ENCODE measurements at places on chromosomes 2 and 18.

DNA sequence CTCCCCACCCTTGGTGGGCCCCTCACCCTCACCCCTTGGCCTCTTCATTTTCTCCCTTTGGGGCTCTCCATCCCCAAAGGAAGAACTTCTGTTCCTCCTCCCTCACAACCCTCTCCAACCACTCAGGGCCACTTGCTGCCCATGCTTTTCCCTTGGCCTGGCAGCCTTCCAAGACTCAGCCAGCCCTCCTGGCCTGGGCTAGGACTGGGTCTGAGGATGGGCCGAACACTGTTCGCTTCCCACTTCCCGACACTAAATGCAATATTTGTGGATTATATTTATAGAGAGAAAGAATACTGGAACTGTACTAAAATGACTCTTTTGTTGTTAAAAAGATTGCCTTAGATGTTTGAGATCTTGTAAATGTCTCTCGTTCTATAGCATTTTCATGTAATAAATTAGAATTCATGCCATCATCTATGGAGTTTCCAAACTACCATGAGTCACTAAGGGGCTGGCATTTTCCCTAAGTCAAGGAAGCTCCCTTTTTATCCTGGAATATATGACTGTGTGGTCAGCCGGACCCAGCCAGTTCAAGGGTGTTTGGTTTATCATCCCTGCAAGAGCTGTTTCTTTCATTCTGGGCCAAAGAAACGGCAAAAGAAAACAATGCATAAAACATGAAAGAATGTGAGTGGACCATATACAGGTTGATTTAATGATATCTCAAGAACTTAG is 3.8 kb downstream of the CXCR2 start:
- DNase-seq, result no peak

GRCh38 chr2:113886479-113887008 is 3.3 kb upstream of the ACTR3 start:
- DNase-seq, result peak; percentile 81

GRCh38 chr2:43075054-43075593 is 151.3 kb downstream of the ZFP36L2 start:
- DNase-seq, result no peak

- DNase-seq, result no peak
Observed at GRCh38 chr2:235063471-235063961, 111.7 kb downstream of the SH3BP4 start.

GRCh38 chr2:174760845-174761473 is 3.3 kb downstream of the CHRNA1 start:
- DNase-seq, result no peak

DNA sequence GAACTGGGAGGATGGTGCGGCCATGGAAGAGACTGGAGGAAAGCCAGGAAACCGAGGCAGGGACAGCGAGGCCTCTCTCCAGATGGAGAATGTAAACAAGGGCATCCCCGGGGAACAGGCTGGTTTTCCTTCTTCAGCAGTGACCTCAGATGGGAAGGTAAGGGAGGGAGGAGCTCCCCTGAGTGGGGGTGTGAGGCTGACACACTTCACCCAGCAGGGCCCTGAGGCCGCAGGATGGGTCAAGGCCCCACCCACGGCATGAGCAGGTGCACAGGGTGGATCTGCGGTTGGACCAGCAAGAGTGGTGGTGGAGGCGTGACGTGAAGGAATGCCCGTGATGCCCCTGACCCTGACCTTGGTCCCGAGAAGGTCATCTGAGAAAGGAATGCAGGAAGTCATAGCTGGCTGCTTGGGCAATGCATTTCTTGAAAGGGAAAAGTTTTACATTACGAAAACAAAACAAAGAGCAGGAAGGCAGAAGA is 48.1 kb downstream of the ADCY3 start:
- DNase-seq, result no peak

- no peak for DNase-seq
Observed at GRCh38 chr2:134532537-134532936, 186.3 kb downstream of the TMEM163 start.

GRCh38 chr18:13454363-13455150 is 236.0 kb downstream of the LDLRAD4 start:
- DNase-seq, result no peak

DNA sequence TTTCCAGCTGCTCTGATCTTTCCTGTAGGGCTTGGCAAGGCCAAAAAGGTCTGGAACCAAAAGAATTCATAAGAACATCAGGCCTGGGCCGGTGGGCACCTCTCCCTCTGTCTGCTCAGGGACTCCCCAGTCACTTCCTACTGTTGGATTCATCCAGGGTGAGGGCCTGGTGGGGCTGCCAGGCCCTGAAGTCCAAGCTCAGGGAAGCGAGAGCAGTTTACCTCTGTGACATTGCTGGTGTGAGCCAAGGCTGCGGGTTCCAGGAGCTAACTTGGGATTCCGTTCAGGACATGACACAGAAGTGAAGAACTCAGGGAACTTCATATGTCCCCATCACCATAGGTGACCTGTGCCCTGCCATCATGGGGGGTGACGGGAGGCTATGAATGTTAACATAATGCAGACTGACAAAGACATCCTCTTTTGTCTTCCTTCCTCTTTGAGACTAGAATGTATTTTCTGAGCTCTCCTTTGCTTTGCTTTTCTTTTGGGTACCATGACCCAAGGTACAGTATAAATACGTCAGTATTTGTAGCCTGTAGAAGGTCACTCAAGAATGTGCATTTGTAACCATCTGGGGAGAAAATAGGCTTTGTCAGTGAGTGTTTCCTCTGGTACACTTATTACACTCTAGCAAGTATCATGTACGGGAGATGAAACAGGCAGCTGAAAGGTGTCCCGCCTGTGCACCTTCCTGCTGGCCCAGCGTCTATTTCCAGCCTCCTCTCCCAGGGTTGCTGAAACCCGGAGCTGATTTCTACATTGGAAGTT is 130.5 kb upstream of the SLC1A4 start:
- peak; percentile 53 for DNase-seq

DNA sequence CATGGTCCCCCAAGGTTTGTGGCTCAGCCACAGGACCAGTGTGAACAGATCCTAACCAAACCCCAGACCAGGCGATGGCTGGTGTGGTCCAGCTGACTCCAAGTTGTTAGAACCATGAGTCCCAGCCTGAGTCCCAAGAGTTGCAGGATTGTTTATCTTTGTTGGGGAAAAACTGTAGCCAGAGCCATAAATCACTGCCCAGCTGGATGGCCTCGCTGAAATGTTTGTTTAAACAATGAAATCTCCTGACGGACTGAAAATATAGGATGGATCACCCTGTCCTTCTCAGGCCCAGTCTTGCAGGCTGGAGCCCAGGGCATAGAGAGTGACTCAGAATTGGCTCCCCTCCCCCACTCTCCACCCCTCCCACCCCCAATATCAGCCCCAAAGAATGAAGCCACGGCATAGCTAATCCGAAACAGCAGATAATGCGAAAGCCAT is 36.4 kb downstream of the PKDCC start:
- no peak for DNase-seq

GRCh38 chr2:101152272-101153076 is 1.3 kb upstream of the TBC1D8 start:
- DNase-seq, result peak; percentile 78

DNA sequence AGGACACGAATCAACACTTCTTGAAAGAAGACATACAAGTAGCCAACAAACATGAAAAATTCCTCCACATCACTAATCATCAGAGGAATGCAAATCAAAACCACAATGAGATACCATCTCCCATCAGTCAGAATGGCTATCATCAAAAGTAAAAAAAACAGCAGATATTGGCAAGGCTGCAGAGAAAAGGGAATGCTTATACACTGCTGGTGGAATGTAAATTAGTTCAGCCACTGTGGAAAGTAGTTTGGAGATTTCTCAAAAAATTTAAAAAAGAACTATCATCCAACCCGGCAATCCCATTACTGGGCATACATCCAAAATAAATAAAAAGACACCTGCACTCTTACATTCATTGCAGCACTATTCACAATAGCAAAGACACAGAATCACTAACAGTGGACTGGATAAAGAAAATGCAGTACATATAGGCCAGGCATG is 78.7 kb downstream of the GRB14 start:
- no peak for DNase-seq

DNA sequence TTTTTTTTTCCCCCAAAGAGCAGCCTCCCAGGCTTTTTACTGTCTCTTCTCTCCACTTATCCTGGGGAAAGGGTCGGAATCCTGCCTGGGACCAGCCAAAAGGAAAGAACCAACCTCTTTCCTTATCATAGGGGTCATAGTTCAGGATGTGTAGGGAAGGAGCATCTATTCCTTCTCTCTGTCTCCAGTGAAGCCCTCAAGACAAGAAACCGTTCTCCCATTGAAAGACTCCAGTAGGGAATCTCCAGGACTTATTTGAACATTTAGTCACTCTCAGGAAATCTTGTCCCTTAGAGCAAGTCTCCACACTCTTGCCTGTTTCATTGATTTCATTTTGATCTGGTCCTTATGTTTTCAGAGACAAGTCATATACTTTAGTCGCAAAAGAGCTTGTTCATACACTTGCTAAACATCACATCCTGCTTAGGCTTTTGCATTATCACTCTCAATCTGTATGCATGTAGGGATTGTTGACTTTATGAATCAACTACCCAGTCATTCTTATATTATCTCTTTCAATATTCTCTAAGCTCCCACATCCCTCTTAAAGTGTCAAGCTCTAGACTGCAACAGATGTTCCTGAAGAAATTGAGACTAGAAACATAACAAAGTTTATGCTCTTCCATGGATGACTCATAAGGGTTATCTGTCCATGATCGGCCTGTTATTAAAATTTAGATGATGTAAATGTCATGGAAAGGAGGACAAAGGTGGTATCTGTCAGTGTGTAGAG is 116.2 kb upstream of the ST6GAL2 start:
- no peak for DNase-seq

DNA sequence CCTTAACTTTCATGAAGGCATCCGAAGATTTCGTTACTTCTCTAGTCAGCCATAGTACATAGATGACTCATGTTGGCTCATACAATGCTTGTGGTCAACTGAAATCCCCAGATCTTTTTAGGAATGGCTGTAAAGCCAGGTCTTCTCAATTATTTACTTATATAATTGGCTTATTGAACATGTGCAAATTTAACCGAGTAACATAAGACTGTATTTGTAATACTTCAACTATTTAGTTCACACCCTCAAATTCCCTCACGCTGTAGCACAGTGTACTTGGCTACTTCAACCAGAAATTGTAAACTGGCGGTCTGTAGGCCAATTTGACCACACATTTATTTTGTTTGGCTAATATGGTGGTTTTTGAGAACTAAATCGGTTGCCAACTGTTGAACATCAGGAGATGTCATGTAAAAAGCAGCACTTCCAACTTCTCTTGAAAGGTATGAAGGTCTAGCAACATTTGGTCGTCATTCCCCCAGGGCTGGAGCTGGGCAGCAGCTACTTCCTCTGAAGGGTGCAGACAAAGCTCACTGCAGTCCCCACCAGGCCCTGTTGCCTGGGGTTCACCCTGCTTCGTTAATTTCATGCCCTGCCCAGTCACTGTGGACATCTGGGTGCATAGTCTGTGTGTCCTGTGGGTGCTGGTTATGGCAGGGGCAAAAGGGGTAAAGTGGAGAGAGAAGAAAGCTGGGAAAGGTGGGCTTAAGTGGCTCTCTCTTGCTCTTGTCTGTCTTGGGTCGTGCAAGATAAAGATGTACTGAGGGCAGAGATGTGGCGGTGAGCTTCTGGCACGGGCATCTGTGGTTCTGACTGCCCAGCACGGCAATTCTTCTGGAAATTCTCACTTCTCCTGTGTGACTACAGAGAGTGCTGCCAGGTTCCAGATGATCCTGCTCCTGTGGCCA is 3.2 kb upstream of the SH3RF3 start:
- DNase-seq, result no peak

- DNase-seq, result no peak
Observed at GRCh38 chr2:196337208-196337953, 166.0 kb upstream of the STK17B start.

DNA sequence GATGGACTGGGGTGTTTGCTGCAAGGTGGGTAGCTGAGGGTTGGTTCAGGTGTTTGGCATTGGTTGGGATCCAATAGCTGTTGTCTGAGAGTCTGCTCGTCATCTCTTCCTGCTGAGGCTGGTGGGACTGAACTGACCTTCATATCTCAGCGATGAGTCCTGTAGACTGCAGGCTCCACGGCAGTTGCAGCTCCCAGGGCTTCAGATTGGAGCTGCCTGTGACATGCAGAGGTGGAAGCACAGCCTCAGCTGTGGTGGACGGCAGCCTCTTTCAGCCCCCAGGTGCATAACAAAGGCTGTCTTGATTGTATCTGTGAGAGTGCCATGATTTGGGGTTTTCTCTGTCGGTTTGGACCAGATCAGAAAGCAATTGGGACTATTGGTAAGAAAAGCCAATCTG is 3.9 kb upstream of the IL1R2 start:
- DNase-seq, result no peak

DNA sequence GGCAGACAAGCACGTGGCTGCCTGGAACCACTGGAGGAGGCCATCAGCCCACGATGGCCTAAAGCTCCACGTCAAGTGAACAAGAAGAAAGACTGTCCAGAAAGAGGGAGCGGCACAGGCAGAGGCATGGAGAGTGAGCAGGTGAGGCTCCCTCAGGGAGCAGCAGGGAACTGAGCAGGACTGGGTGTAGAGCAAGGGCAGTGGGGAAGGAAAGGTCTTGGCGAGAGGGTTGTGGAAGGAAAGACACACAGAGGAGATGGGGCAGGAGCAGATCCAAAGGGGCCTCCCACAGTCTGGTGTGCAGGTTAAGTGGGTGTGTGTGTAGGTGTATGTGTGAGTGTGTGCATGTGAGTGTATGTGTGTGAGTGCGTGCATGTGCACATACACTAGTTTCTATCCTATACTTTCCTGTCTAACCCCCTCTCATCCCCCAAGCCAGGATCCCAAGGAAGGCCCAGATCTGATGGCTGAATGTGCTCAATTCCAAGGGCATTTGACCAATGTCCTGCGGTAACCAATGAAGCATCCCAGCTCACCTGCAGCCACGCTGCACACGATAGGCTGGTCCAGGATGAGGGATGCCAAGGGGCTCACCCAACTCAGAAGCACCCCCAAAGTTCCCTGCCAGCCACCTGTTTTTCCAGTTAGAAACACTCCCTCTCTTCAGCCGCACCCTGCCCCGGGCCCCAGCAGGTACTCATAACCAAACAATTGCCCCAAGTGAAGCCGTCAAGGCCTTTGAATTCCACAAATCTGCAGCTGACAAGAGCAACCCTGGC is 262.5 kb upstream of the RAB6C start:
- no peak for DNase-seq
